C1 segment of cervical spinal cord (tissue), 14 donors: ENCODE measurements at places on chromosomes 16 and 17.

GRCh38 chr16:3065069-3065741 is at the start of gene IL32:
Gene IL32 (plus strand): TSS chr16:3065640. CDS start chr16:3065812, 172 bp downstream.
- no peak for DNase-seq

GRCh38 chr16:78743556-78743955 is 644.1 kb downstream of the WWOX start:
- no peak for DNase-seq

- no peak for DNase-seq
Observed at GRCh38 chr17:5678171-5678570, 93.9 kb upstream of the NLRP1 start.

- DNase-seq: no peak
Observed at GRCh38 chr16:85445779-85446222, 167.3 kb upstream of the GSE1 start.

GRCh38 chr17:43019418-43019817 is 2.8 kb downstream of the VAT1 start:
- no peak for DNase-seq

GRCh38 chr16:48447940-48448536 is 62.8 kb upstream of the SIAH1 start:
- no peak for DNase-seq

GRCh38 chr17:48546924-48547807 is 2.3 kb upstream of the HOXB2 start:
- no peak for DNase-seq

- DNase-seq: no peak
Observed at GRCh38 chr16:79519448-79519847, 81.1 kb downstream of the MAF start.

- DNase-seq: no peak
Observed at GRCh38 chr16:84479716-84480450, 24.6 kb downstream of the MEAK7 start.

DNA sequence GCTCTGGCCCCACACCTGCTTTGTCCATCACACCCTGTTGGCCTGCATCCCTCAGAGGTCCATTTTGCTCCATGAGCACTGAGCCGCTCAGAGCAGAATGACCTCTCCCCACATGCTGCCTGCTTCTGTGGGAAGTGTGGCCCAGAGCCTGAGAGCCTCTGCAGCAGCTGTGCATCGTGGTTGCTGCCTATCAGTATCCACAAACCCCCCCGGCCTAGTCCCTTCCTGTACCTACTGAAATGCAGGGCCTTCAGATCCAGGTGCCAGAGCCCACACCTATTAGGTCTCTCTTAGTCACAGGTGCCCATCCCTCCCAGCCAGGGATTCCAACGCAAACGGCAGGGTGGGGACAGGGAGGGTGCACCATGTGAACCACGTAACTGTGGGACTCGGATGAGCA is 16.6 kb upstream of the TRPV3 start:
- no peak for DNase-seq

GRCh38 chr17:11485336-11486100 is 112.8 kb upstream of the DNAH9 start:
- no peak for DNase-seq
